ENCODE measurements at places on chromosomes 3 and 15.

DNA sequence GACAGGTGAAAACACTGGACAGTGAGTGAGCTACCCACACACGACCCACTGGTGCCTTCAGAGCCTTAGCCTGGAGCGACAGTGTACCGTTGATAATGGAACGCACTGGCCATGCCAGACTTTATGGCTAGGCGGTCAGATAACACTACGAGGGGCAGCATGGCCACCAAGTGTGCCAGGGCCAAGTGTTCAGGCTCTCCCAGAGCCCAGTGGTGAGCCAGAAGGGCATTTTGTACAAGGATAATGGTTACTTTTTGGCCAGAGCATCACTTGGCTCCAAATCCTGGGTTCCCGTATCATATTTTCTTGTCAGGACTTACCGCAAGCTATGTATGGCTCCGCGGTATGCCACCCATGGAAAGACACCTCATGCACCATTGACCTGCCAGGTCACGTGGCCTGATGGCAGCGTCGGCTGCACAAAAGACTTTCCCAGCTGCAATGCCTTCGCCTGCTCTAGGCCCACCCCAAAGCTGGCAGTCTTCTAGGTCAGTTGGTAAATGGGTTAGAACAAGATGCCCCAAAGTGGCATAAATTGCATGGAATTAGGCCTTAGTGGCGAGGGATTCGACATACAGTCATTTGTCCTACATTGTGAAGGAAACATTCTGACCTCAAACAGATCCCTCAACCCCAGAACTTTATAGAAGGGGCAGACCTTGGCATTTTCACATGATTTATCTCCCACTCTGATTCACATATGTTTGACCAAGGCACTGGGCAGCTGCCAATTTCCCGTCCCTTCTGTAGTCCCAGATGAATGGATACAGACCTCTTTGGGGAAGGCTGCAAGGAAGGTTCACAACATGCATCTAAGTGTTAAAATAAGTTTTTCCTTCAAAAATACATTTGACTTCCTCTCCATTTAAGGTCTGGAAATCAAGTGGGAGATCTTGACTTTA is 12.2 kb upstream of the SLC28A1 start:
- no peak for DNase-seq

DNA sequence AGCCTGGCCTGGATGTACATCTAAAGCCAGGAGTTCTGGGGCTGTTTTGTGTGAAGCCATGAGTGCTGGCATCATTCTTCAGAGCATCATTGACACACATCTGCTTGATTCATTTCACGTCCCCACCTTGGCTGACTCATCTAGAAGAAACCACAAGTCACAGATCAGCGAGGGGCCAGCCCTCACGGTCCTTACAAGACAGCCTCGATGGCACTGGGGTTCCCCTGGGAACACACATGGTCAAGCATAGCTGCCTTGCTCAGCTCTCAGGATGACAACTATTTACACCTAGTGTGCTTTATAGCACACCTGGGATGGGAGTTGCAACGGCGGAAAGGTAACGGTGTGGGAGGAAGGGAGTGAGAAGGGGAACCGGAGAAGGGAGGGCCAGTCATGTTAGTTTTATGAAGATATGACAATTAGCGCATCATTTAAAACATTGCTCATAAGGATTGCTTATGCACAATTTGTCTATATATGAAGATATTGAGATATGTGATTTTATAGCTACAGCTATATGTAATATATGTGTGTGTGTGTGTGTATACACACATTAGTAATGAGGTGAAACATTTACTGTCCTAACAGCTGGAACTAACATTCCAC is 227.1 kb downstream of the RPLP1 start:
- DNase-seq, result no peak

DNA sequence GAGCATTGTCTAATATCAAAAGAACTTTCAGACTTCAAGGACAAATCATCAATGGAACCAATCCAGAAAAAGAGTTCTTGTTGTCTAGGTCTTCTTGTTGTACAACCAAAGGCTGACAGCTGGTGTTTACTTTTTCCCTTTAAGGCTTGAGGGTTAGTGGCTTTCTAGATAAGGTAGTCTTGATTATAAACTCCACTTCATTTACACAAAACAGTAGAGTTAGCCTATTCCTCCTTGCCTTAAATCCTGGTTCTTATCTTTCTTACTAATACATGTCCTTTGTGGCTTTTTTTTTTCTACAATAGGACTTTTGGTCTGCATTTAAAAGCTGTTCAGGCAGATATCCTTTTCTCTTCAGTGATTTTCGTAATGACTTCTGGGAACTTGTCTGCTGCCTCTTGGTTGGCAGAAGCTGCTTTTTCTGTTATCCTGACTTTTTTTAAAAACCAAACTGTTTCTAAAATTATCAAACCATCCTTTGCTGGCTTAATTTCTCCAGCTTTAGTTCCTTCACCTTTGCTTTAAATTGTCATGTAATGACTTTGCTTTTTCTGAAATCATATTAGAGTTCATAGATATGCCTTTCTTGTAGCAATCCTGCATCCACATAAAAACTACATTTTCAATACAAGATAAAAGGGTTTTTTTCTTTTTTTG is 44.8 kb downstream of the STRIT1 start:
- DNase-seq, result no peak

- no peak for DNase-seq
These were observed 215.1 kb upstream of the UBE2E1 start for GRCh38 chr3:23590424-23591273.

DNA sequence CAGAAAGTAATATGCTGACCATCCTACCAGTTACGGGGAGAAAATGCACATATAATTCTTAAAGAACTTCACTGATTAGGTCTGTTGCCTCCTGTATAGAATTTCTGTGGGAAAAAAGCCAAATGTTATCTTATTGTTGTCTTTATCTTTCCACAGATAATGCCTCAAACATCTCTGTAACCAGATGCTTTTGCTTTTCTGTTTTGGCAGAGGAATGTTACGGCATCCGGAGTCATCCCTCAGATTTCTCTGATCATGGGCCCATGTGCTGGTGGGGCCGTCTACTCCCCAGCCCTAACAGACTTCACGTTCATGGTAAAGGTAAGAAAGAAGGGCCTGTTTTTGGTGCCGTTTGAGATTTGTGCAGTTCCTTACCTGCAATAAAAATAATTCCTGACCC is 33.5 kb downstream of the PCCB start:
- no peak for DNase-seq

DNA sequence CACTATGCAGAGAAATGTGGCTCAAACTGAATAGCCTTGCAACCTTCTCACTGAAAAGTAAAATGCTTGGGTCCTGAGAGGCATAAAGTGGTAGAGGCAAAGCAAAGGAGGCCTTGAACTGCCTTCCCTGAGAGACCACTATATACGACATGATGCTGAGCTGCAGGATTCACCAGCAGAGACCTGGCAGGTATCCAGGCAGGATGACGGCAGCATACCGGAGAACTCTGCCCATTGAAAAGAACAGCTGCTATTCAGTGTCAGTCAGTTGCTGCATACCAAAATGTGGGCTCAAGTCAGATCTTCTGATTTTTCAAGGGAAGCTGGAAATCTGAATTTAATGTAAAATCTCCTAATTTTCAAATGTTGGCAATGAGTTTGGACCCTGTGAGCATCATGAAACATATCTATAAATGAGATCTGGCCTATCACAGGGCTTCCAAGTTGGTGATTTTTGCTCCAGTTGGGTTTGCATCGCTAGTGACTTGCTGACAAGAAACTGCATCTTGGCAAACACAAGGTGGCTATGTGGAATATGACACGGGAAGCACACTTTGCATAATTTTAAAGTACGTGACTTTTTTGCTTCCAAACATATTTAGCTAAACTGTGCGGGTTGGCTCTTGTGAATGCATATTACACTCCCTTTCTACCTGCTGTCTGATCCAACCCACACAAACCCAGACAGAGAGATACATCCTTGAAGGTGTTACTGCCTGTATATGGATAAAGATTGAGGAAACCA is 529.0 kb downstream of the AGBL1 start:
- DNase-seq, result no peak

Data from MV-4-11 (cell line).